ENCODE measurements at places on chromosomes 11 and 22.

DNA sequence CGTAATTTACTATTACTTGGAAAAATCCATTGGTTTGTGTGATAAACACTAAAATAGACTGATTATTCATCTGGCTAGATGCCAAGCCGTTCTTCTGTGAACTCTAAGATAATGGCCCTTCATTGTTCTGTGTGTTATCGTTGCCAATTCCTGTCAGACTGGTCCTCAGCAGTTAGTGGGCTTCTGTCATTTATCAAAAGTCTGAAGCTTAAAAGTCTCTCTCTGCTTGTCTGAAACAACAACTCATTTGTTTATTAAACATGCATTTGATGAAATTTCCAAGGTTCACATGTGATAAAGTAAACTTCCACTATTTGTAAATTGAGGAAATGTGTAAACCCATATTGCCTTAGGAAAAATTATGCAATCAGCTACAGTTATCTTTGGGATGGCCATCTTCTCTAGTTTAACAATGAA lies 21.1 kb upstream of the RDX start:
- no peak for DNase-seq

GRCh38 chr11:78647986-78648875 lies 73.6 kb upstream of the NARS2 start:
- no peak for DNase-seq

DNA sequence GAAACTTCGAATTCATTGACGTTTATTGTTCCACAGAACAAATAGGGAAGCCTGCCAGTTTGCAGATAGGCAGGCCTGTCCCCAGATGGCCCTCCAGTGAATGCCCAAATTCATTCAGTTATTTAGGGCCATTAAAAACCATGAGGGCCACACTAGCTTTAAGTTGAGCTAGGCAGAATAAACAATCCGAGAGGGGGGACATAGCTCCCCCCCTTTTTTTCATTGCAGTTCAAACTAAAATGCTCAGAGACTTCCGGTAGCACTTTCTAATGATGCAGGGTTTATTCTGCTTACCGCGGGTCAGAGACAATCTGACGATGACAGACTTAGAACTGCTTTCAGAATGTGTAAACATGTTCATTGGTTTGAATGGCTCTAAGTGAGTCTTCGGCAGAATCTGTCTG lies 72.0 kb downstream of the ZBTB16 start:
- DNase-seq = no peak

GRCh38 chr22:28106617-28107016 lies 187.6 kb upstream of the PITPNB start:
- DNase-seq = no peak

DNA sequence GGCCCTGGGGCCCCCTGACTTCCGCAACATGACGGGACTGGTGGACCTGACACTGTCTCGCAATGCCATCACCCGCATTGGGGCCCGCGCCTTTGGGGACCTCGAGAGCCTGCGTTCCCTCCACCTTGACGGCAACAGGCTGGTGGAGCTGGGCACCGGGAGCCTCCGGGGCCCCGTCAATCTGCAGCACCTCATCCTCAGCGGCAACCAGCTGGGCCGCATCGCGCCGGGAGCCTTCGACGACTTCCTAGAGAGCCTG lies 992 bp downstream of the LRFN4 start:
- DNase-seq = no peak

DNA sequence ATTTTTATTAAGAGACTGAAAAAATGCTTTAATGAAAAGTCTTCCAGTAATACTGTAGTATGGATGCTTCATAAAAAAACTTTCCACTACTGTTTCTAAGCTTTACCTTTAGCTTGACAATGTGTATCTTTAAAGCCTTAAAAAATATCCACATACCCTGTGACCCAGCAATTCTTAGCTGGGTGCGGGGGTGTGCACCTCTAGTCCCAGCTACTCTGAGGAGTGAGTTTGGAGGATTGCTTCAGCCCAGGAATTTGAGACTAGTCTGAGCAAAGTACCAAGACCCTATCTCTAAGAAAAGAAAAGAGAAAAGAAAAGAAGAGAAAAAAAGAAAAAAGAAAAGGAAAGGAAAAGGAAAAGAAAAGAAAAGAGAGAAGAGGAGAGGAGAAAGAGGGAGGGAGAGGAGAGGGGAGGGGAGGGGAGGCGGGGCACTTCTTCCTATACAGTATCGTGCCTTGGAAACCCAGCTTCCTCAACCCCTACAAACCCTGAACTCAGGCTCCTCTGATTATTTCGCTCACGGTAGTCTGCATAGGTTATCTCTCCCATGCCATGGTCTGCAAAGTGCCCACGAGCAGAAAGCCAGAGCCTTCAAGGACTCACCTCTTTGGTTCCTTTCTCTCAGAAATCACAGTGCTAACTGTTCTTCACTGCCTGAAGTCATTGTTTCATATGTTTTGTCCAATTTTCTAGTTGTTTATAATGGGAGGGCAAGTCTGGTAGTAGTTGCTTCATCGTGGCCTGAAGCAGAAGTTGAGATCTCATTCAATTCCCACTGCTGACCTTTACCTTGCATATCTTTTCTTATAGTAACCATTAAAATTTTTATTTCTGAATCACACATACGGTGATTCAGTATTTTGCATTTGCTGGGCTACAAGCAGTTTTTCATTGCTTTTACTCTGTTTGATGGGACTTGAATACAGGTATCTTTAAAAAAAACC lies 82.2 kb downstream of the FAM83F start:
- no peak for DNase-seq

DNA sequence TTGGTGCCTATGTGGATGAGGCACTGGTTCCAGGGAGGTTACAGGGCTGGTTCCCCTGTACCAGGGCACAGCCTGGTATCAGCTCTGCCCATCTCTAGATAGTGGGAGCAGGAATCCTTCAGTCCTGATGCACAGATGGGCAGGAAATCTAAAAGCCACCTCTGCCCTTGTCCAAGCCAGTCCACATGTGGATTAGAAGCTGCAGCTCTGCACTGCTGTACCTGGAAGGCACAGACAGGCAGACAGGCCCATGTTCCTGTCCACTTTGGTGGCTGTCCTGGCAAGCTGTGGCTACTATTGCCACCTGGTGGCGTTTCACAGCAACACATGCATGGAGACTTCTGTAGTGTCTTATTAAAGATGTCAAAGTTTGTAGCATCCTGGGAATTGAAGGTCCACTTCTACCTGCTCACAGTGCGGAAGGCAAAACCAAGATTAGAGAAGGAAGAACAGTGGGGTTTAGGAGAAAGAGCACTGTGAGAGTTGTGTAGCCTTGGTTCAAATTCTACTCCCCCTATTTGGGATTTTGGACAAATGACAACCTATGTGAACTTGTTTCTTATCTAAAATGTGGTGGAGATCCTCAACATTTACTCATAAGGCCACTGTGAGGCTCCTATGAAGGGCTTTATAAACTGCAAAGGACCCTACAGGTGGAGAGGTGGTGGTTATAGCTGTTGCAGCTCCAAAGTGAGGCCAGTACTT lies 30.1 kb downstream of the NAV2 start:
- DNase-seq = peak; percentile 45

GRCh38 chr11:122404571-122404970 lies 251.0 kb upstream of the UBASH3B start:
- DNase-seq = no peak

- DNase-seq = no peak
Measured at GRCh38 chr11:8699903-8700302, 17.3 kb downstream of the RPL27A start.

DNA sequence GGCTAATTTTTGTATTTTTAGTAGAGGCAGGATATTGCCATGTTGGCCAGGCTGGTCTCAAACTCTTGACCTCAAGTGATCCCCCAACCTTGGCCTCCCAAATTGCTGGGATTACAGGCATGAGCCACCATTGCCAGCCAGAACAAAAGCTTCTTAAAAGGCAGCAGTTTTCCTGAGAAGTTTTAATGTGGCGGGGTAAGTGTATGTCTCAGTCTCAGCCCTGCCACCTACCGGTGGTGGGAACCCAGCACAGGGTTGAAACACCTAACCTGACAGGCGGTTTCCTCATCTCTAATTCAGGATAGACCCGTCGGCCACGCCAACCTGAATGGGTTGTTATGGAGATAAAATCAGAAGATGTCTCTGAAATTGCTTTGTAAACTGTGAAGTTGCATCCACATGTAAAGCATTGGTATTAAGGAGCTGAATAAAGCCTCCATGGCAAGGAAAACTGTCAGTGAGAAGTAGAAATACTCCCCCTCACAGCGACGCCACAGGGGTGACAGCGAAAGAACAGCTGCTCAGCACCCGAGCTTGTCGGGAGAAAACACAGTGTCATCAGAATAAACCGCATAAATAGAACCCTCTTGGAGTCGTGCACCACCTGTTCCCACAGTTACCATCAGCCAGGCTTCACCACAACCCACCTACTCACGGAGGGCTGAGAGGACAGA lies 165.9 kb upstream of the NCAM1 start:
- no peak for DNase-seq

- no peak for DNase-seq
Measured at GRCh38 chr22:45742866-45743450, 71.3 kb downstream of the ATXN10 start.

GRCh38 chr11:8202516-8203413 lies 33.9 kb upstream of the RIC3 start:
- DNase-seq = no peak

- DNase-seq = peak; percentile 6
Measured at GRCh38 chr11:118744046-118744445, 46.9 kb downstream of the DDX6 start.

- no peak for DNase-seq
Measured at GRCh38 chr22:35660291-35661127, 12.3 kb downstream of the APOL6 start.

GRCh38 chr22:30286813-30287647 lies 2.3 kb downstream of the CASTOR1 start:
- peak; percentile 32 for DNase-seq

DNA sequence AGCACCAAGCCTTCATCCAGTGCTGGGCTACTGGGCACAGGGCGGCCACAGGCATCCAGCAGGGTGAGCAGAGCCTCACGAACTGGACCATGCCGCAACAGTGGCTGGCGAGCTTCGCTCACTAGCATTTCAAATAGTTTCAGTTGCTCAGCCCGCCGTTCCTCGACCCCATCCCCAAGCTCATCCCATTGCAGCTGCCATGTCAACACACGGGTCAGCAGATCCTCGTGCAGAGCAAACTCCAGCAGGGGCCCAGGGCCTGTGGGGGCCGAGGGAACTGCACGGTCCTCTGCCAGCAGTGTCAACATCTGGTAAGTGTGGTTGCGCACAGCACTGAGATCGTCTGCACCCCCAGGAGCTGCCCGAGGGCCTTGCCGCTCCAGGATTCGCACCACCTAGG lies 10.6 kb downstream of the FHIP1B start:
- no peak for DNase-seq

DNA sequence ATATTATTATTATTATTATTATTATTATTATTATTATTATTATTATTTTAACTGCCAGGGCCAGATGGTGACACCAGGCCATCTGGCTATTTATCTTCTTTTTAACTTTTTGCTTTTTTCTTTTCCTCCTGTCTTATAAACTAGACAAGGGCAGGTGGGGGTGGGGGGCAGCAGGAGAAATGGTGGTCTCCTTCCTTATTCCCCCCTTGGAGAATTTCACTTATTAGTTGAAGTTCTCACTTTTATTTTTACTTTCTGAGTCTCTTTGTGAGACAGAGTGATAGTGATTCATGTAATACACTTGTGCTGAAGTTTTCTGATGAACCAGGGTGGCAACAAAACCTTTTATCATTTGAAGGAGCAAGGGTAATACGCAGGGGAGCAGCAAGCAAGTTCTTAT lies 96.3 kb upstream of the ALKBH3 start:
- no peak for DNase-seq

- no peak for DNase-seq
Measured at GRCh38 chr22:25008666-25009065, 56.1 kb downstream of the KIAA1671 start.

DNA sequence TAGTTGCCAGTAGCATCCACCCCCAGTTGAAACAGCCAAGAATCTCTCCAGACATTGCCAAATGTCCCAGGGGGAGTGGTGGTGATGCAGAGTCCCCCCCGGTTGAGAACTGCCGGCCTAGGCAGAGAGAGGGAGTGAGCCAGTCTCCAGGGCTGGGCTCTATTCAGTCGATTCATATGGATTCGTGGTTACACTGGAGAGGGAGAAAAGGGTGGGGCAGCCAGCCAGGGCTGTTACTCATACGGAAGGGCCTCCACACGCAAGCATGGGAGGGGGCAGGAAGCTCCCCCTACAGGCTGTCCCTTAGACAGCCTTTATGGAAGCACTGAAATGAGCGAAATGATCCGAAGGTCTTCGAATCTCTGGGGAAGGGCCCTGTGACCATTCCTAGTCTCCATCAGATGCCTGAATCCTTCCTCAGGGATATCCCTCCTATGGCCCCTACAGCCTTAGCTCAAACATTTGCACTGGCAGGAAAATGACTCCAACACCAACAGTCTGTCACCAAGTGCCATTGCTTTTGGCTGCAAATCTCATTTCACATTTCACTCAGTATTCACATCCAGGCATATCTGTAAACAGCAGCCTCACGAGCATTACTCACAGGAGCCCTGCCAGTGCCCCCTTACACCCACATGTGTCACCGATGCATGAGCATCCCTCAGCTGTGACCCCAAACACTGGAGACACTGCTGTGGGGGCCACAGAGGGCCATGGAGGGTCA lies 18.4 kb upstream of the TLCD5 start:
- no peak for DNase-seq

DNA sequence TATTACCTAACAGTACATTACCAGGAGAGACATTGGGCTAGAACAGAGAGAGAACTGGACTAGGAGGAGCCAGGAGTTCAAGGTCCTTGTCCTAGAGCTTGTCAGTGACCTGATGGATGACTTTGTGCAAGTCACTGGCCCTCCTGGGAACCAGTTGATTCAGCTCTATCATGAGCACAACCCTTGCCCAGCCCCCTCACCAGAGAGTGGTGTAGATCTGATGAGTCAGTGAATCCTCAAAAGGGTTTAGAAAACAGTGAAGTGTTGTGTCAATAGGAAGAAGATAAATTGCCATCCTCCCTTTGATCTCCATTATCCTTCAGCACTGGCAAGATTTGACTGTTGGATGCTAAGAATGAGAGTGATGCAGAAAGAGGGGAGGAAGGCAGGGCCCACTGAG lies 24.3 kb downstream of the NEU3 start:
- DNase-seq = no peak

GRCh38 chr11:88308576-88308975 lies 29.0 kb downstream of the CTSC start:
- no peak for DNase-seq

DNA sequence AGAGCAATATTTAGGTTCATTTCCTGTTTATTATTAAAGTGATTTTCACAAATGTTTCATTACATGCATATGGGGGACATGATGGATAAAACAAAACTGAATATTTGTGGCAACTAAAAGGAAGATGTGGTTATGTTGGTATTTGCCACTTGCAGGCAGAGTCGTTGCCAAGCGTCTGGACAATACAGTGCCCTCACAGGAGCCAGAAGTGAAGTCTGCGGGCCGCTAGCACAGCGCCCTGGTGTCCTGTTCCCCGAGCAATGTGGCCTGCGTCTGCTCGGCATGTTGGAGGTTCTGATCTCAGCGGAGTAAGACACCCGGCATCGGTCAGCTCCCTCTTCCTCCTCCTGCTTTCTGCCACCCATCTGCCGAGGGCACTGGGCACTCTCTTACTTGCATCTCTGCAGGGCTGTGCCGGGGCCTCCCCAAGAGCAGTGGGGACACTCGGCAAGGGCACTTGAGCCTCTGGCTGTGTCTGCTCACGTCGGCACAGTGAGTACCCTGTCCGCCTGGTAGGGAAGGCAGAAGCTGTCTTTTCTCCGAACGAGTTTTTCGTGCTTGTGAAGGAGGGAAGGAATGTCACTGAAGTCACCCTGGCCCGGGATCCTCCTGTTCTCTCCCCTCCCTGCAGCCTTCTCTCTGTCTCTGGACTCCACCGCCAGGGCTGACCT lies 10.5 kb upstream of the TTLL12 start:
- no peak for DNase-seq

- no peak for DNase-seq
Measured at GRCh38 chr11:10986006-10986405, 128.2 kb upstream of the ZBED5 start.

Data from NCI-H1694 treated with DMSO at 0.1 percent for 48 hours (cell line).